ENCODE measurements at places on chromosomes 3 and 15. TPM values are rescaled to one million over a fixed set of nuclear protein-coding genes. Genes with fewer than 3 reads are reported as not detected.

DNA sequence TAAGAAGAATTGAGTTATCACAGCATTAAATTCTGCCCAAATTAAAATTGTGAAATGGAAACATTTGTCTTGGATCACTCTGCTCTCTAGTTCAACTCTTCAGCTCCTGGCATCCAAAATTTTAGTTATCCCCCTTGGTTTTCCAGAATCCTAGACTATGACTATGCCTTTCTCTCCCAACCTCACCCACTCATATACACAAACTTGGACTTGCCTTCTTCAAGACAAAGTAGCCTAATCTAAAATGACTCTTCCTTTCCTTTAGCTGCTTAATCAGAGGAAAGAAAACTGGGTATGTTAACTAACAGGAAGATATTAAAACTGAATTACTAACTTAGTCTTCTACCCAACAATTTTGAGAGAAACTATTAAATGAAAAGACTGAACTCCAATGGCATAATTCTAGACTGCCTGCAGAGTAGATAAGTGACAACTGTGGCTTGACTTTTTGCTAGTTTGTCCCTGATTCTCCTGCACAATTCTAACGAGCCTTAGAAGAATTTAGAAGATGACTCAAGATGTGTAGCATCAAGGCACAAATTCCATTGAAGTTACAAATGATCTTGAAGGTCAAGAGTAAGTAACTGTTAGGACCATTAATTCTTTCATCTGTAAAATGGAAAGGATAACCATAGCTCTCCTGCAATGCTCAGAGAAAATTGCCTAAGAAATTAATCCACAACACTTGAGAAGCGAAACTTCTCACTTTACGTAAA lies 5.2 kb upstream of the GOLIM4 start:
- H3K27me3 ChIP-seq, result no peaks in the 10 kb centered on the region
- H3K27ac ChIP-seq, result no peak overlapping the region
- H3K4me1 ChIP-seq, result no peaks in the 10 kb centered on the region

DNA sequence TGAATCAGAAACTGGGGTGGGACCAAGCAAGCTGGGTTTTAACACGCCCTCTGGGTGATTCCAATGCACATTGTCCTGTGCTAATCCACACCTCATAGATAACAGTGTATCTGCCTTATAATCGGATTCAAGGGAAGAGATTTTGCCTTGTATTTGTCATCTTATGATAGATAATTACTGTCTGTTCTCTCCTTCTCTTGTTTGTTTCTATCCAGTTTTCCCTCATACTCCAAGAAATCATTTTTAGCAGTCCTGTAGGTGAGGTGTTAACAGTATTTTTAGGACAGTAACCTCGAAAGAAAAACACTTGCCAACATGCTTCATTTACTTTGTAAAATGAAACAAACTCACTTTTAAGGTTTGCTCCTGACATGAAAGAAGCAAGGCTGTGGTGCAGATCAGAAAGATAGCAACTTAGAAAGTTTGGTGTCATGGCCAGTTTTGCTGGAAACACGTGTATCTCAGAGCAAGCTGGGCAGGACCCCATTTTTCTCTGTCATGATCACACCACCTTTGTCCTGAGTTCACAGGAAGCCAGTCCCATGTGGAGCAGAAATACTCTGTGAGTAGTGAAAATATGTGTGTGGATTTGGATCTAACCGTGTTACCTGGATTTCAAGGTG lies 72.6 kb downstream of the TRAK1 start:
- peaks cover 6% of the 10 kb centered on the region for H3K4me1 ChIP-seq
- no peak for DNase-seq
- no peaks in the 10 kb centered on the region for H3K36me3 ChIP-seq
- H3K4me3 ChIP-seq, result no peak overlapping the region
- no peaks in the 10 kb centered on the region for H3K27me3 ChIP-seq

The FILIP1L gene
- 25.5 TPM for total RNA-seq

The DUOX2 gene
- 0.28 TPM for total RNA-seq

DNA sequence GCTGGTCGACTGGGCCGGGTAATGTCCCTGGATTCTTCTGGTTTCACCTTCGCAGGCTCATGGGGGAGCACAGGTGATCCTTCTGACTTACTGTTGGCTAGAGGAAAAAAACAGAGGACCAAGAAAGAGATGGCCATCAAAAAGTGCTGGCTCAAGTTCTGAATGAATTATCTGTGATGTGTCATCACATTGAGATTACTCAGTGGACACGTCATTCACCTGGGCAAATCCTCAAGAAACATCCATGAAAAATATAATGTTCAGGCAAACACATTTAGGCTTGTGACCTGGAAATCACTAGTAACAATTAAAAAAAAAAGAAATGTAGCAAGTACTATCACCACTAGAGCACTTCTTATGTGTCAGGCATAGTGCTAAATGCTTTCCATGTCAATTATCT lies 81.5 kb upstream of the SLC2A2 start:
- no peaks in the 10 kb centered on the region for H3K36me3 ChIP-seq
- no peaks in the 10 kb centered on the region for H3K4me1 ChIP-seq
- no peaks in the 10 kb centered on the region for H3K27me3 ChIP-seq
- no peak overlapping the region for H3K4me3 ChIP-seq

The TGM4 gene
- total RNA-seq, result not detected
